Calu3 (cell line): ENCODE measurements at places on chromosomes 12 and 14.
A peak's percentile ranks its signal among the peaks of the same experiment; 100 is the strongest.

GRCh38 chr12:116416166-116416565 lies 138.7 kb upstream of the MED13L start:
- DNase-seq, result no peak

- DNase-seq, result no peak
Observed at GRCh38 chr12:28536088-28536487, 345.8 kb downstream of the CCDC91 start.

DNA sequence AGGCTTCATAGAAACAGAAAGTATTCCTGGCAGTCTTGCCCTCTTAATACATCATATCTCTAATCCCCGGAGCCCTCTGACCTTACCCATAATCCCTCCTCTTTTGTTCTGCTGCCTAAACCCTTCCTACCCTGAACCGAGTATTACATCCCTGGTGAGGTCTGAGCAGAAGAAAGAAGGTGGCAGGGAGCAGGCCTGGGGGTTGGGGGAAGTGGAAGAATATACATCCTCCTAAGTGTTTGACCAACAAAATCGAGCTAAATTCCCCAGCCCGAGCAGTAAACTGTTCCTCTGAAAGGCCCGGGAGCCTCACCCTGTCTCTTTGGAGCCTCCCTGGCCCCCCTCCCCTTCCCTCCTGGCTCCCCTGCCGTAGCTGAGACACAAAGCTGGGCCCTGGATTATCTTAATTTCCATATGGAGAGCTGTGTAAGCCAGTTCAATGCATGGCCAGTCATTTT lies 192.6 kb upstream of the LHX5 start:
- no peak for DNase-seq

- DNase-seq, result no peak
Observed at GRCh38 chr12:3224530-3224903, 147.3 kb downstream of the TSPAN9 start.

DNA sequence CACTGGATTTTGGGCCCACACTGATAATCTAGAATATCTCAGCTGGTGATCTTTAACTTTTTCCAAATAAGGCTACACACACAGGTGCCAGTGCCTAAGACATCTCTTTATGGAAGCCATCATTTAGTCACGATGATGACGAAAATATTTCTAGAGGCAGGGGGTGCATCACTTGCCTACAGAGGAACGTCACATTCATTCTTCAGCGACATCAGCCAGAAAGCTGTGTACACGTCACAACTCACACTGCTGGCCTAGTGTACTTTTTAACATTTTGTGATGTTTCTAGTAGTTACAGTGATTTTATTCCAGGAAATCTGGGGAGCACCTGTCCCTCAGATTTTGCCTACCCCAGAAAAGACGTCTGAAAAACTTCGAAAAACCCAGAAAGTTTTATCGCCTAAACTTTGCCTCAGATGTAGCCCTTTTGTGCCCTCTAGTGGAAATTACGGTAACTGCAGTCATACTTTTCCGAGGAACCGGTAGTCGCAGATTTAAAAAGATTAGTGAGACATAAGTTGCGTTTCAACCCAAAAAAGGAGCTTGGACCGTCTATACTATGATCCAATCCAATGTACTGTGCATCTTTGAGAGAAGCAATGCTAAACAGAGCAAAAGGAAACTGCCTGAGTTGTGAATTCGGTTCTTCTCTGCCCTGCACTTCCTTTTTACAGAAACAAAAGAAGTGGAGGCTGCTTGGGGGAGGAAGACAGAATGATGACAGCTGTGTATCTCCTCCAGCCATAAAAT lies 64.3 kb upstream of the STON2 start:
- peak; percentile 65 for DNase-seq

GRCh38 chr12:132430838-132431774 lies 58.8 kb upstream of the FBRSL1 start:
- no peak for DNase-seq
